ENCODE measurements at places on chromosomes 3 and 15.

- no peak for DNase-seq
These were observed 66.4 kb downstream of the BCHE start for GRCh38 chr3:165770781-165771180.

GRCh38 chr15:40134885-40135284 lies 26.0 kb upstream of the BUB1B start:
- no peak for DNase-seq

GRCh38 chr3:23761440-23761896 lies 44.3 kb upstream of the UBE2E1 start:
- DNase-seq, result peak; percentile 54

GRCh38 chr3:188869628-188870027 lies 302.1 kb upstream of the TPRG1 start:
- peak; percentile 26 for DNase-seq

- DNase-seq, result peak; percentile 32
These were observed 4.7 kb upstream of the LRTM1 start for GRCh38 chr3:54932606-54933005.

GRCh38 chr3:30623351-30623750 lies 16.9 kb downstream of the TGFBR2 start:
- no peak for DNase-seq

- DNase-seq, result no peak
These were observed 192.8 kb downstream of the SATB1 start for GRCh38 chr3:18232317-18232716.

- no peak for DNase-seq
These were observed 123.3 kb upstream of the NANOGP8 start for GRCh38 chr15:35208353-35208752.

DNA sequence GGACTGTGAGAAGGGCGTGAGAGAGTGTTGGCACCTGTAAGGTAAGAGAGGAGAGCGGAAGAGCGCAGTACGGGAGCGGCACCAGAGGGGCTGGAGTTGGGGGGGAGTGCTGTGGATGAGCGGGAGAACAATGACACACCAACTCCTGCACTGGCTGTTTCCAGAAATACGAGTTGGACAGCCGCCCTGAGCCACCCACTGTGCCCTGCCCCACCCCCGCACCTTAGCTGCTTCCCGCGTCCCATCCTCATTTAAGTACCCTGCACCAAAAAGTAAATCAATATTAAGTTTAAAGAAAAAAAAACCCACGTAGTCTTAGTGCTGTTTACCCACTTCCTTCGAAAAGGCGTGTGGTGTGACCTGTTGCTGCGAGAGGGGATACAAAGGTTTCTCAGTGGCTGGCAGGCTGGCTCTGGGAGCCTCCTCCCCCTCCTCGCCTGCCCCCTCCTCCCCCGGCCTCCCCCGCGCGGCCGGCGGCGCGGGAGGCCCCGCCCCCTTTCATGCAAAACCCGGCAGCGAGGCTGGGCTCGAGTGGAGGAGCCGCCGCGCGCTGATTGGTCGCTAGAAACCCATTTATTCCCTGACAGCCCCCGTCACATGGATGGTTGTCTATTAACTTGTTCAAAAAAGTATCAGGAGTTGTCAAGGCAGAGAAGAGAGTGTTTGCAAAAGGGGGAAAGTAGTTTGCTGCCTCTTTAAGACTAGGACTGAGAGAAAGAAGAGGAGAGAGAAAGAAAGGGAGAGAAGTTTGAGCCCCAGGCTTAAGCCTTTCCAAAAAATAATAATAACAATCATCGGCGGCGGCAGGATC lies at the start of gene SOX2:
Gene SOX2 (plus strand): TSS at position 601 of the 811 bp plus-strand sequence. CDS start 436 bp downstream, outside the sequence.
- DNase-seq, result peak; percentile 21

- DNase-seq, result no peak
These were observed 16.0 kb downstream of the DNAJC19 start for GRCh38 chr3:180973543-180973942.

- DNase-seq, result peak; percentile 19
These were observed 479 bp upstream of the CLDN1 start for GRCh38 chr3:190322604-190323245.

- no peak for DNase-seq
These were observed 248.9 kb upstream of the TBL1XR1 start for GRCh38 chr3:177446165-177446601.

GRCh38 chr3:4850211-4850927 lies 128.9 kb upstream of the BHLHE40 start:
- DNase-seq, result no peak

- no peak for DNase-seq
These were observed 35.2 kb downstream of the PTPN23 start for GRCh38 chr3:47416041-47416440.
